Astrocyte (in vitro differentiated cells and primary cell): ENCODE measurements at places on chromosomes 3 and 15.

GRCh38 chr3:171248426-171249111, 211.6 kb downstream of the TNIK start:
- no peak for DNase-seq

GRCh38 chr3:186220365-186220764, 111.5 kb upstream of the ETV5 start:
- no peak for DNase-seq

GRCh38 chr3:44330444-44330843, 8.1 kb upstream of the TCAIM start:
- DNase-seq: no peak

DNA sequence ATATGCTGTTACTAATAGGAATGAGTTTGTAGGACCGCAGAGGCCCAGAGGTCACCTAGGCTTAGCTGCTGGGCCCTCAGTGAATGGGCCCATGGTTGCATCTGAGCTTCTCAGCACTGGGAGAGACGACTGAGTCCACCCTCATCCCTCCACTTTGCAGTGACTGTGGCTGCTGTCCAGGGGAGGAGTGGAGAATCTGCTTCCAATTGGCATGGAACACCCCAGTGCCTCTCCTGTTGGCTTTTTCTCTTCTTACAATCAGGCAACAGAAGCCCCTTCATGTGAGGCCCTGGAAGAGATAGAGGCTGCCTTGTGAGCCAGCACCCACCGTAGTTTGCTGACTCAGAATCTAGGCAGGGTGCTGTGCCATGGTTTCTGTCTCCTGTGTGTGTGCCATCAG, 55.6 kb downstream of the ARNT2 start:
- DNase-seq: no peak

DNA sequence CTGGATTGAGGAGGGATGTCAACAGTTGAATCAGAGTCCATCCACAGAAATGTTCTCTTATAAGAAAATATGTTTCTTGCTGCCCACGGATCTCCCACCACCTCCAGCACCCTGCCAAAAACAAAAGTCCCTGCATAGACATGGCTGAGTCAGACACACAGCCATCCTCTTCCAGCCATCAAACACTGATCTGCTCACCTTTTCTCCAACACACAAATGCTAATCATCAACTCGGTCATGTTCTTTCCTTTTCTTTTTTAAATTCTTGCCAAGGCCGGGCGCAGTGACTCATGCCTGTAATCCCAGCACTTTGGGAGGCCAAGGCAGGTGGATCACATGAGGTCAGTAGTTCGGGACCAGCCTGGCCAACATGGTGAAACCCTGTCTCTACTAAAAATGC, 110.7 kb upstream of the IL12A start:
- peak; percentile 85 for DNase-seq

DNA sequence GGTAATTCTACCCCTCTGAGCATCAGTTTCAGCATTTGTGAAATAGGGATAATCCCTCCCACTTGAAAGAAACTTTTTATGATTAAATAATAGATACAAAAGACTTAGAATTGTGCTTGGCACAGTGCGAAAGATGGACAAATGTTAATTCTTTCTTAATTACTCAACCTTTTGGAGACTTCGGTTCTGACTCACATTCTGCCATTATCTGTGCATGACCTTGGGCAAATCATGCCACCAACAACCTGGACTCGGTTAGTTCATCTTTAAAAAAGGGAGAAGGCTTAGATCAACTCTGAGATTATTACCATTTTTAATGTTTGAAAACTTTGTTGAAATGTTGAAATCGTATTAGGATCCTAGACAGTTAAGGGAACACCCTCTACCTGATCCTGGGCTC, 40.6 kb upstream of the POLR2M start:
- no peak for DNase-seq

DNA sequence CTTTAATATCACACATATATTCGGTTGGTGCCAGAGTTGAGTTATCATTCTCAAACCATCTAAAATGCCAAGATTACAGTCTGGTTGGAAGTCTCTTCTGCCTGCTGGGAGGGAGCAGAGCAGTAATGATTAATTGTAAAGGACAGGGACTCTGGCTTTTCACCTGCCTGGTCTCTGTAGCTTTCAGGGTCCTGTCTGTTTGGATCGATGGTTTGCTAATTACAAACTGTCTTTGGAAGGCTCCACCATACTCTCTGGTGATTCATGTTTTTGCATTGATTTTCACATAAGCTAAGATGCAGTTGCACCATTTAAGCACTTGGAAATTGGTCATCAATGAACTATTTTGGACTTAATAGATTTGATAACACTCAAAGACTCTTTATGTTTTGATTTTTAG, 350.4 kb upstream of the SATB1 start:
- no peak for DNase-seq

- DNase-seq: no peak
Observed at GRCh38 chr3:128001576-128001975, 50.7 kb upstream of the SEC61A1 start.

- no peak for DNase-seq
Observed at GRCh38 chr3:152915695-152916094, 80.8 kb downstream of the P2RY1 start.

GRCh38 chr15:22227411-22228100, 147.2 kb downstream of the OR4M2 start:
- DNase-seq: no peak

DNA sequence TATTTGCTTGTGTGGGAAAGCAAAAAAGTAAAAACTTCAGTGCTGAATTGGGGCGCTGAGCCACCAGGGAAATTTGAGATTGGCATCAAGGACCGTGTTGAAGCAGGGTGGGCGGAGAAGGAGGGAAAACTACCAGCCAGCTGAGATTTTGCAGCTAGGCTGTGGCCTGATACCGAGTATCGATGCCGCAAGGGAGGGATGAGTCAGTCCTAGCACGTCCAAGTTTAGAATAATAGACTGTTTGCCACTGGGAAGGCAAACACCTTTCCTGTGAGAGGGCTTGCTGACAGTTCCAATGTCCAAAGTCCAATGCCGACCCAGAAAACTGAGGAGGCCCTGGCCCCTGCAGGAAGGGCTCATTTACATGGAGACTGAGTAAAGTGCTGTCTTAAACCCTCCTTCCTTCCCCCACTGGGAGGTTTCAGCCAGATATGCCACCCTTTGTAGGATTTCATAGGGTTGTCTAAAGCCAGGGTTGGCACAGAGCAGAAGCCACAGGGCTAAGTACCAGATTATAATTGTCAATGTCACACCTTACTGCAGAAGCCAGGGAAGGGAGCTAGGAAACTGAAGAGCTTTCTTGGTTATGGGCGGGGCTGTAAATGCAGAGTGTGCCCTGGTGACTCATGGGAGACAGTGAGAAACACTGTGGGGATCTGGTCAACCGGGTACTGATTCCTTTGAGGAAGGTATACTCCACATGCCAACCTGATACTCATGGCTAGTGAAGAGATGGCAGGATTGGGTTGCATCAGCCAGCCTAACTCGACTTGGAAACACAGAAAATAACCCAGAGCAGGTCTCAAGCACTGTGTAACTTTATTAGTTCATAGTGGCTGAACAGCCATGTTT, 28.4 kb upstream of the PIK3CB start:
- peak; percentile 71 for DNase-seq

DNA sequence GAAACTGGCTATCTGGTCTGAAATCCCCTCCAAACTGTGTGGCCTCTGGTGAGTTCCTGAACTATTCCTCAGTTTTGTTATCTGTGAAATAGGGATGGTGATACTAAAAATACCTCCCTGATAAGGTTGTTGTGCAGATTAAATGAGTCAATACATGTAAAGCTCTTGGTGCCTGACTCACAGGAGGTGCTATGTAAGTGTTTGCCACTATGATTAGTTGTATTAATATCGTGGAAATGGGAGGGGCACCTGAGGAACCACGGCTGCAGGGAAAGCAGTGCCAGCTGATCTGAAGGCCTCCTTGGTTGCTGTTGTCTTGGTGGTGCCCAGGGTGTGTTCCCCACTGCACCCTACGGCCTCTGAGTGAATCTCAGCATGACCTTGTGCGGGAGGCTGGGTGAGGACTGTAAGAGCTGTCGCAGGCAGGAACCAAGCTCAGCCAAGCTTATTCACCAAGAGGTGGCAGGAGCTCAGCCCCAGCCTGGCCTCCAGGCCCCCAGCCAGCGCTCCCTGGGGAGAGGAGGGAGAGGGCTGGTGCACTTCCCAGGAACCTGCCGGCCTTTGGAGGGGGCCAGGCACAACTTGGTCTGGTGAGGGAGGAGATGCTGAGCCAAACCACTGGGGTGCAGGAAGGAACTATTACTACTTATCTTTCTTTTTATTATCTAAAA, 44.8 kb upstream of the CCDC174 start:
- peak; percentile 33 for DNase-seq

- peak; percentile 48 for DNase-seq
Observed at GRCh38 chr15:79811406-79812405, 85.1 kb downstream of the MTHFS start.

DNA sequence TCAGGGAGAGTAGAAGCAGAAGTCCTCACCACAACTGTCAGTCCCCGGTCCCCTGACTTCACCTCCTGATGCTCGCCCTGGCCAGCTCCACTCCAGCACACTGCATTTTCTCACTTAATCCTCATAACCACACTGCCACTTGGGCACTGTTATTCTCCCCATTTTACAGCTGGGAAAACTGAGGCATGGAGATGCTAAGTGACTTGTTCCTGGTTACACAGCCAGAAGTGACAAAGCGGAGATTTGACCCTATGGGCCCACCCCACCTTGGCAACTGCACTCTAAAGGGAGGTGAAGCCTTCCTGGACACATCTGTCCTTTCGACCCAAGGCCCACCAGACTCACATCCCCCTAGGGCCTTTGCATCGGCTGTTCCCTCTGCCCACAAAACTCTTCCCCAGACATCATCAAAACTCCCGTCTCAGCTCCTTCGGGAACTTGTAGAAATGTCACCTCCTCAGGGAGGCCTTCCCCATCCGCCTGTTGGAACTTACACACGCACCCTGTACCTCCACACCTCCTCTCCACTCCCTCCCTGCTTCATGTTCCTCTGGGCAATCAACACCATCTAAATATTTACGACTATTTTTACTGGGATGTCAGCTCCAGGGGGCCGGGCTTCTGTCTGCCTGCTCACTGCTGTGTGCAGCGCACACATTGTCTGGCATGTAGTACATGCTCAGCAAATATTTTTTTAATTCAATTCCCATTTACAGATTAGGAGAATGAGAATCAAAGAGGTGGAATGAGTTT, 3.1 kb downstream of the GRIP2 start:
- no peak for DNase-seq

DNA sequence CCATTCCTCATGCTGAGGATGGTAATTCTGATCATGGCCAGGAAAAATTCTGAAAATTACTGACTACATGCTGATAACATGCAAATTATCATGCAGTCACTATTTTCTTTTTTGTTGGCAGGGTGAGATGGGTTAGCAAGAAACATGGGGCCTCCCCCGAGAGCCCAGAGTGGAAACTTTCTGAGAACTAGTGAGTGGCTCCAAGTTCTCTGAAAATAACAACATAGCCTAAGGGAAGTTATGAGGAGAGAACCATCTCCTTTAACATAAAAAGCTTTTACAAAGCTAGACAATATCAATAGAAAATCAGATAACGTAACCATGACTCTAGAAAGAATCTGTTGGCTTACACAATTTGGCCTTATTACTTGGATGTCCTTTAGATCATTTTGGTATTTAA, 254.2 kb downstream of the PLOD2 start:
- no peak for DNase-seq

- DNase-seq: no peak
Observed at GRCh38 chr3:140363801-140364200, 314.1 kb upstream of the TRIM42 start.

GRCh38 chr3:196621611-196622010, 17.9 kb upstream of the NRROS start:
- DNase-seq: no peak

DNA sequence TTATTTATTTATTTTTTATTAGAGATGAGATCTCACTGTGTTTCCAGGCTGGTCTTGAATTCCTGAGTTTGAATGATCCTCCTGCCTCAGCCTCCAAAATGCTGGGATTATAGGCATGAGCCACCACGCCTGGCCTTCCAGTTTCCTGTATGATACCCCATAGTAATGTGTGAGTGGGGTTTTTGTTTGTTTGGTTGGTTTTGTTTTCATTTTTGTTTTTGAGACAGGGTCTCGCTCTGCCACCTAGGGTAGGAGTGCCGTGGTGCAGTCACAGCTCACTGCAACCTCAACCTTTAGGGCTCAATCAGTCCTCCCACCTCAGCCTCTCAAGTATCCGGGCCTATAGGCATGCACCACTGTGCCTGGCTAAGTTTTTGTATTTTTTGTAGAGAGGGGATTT, 30.9 kb downstream of the GOLM2 start:
- no peak for DNase-seq

- DNase-seq: no peak
Observed at GRCh38 chr3:143016321-143016972, 15.1 kb downstream of the U2SURP start.

GRCh38 chr3:98680723-98681122, 82.4 kb upstream of the ST3GAL6 start:
- peak; percentile 47 for DNase-seq

DNA sequence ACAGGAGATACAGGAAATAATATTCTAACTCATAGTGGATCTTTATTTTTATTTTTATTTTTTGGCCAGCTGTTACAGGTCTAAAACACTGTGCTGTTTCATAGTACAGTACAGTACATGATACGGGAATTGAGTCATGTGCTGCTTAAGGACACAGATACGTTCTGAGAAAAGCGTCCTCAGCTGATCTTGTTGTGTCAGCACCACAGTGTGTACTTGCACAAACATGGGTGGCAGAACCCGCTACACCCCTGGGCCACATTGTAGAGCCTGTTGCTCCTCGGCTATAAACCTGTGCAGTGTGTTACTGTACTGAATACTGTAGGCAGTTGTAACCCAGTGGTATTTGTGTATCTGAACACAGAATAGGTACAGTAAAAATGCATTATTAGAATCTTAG, 183.4 kb downstream of the OR4M2 start:
- DNase-seq: no peak

- DNase-seq: no peak
Observed at GRCh38 chr3:64865839-64866570, 178.2 kb upstream of the ADAMTS9 start.

- peak; percentile 63 for DNase-seq
Observed at GRCh38 chr15:99016680-99017321, 9.2 kb upstream of the PGPEP1L start.

DNA sequence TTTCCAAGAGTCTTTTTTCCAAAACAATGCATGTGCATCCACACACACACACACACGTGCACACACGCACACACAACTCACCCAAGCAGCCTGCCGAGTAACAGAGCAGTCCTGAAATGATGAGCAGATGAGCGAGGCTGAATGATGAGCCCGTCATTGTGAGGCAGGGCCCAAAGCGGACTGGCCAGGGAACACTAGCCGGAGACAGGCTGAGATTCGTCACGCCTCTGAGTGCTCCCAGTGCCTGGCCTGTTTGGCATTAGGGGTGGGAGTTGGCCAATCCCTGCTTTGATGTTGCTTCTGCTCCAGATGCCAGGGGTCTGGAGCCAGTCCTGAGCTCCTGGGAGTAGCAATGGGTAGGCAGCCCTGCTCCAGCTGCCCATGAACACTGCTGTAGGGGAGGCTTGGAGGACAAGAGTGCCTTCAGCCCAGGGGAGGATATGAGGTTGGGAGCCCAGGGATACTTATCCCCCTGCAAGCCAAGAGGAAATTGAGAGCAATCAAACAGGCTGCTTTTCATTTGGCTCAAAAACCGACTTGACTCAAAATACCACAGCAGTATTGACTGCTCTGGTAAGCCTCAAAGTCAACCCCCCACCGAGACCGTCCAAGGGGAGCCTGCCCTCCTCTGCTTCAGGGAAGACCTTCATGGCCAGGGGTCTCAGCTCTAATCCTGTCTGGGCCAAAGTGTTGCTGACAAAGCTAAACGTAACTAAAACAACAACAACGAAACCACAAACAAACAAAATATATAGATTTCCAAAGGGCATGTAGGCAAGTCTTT, 22.9 kb downstream of the COLQ start:
- DNase-seq: no peak
